ENCODE measurements at places on chromosomes 12 and 14. TPM values are rescaled to one million over a fixed set of nuclear protein-coding genes. Genes with fewer than 3 reads are reported as not detected.

The DLGAP5 gene
- not detected for total RNA-seq

GRCh38 chr14:95500772-95501401 is 15.6 kb downstream of the SYNE3 start:
- ATAC-seq = peak; percentile 38
- H3K27ac ChIP-seq = no peak overlapping the region
- H3K27me3 ChIP-seq = no peaks in the 10 kb centered on the region
- no peaks in the 10 kb centered on the region for H3K36me3 ChIP-seq
- peaks cover 36% of the 10 kb centered on the region for H3K4me1 ChIP-seq

DNA sequence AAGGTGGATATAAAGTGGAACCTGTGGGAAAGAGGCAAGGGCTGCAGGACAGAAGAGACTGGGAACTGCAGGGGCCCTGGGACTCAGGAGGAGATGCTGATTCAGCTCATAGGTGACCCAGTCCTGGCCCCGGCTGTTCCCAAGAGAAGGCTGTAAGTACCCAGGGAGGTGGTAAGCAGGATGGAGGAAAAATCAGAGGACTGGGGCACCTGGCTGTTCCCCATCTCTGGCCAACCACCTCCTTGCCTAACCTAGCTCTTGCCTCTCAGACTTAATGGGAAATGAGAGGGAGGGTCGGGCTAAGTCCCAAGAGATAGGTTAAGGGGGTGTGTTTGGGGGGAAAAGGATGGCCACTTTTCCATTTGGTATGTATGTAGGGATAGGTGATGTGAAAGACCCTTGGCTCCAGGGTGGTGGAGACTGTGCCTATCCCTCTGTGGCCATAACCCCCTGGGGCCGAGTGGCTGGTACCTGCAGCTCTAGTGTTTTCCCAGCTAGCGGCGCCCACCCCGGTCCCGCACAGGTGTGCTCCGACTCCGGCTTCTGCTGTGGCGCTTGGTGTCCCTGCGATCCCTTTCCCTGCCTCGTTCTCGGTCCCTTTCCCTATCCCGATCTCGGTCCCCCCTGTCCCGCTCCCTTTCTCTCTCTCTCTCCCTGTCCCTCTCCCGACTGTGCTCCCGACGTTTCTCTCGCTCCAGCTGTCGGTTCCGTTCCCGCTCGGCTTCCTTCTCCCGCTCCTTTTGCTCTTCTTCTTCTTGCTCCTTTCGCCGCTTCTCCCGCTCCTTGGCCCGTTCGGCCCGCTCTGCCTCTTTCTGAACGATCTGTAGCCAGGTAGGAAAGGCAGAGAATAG is 1.6 kb upstream of the CDH24 start:
- H3K4me3 ChIP-seq = no peak overlapping the region
- no peaks in the 10 kb centered on the region for H3K27me3 ChIP-seq
- H3K4me1 ChIP-seq = peaks cover 41% of the 10 kb centered on the region
- ATAC-seq = no peak

The FANCM gene
- 5.6 TPM for total RNA-seq

The BMAL2 gene
- total RNA-seq = 8.0 TPM

- no peak overlapping the region for H3K4me3 ChIP-seq
- no peak for ATAC-seq
- H3K27me3 ChIP-seq = no peaks in the 10 kb centered on the region
- H3K4me1 ChIP-seq = peaks cover 13% of the 10 kb centered on the region
- no peaks in the 10 kb centered on the region for H3K36me3 ChIP-seq
These were observed 4.8 kb downstream of the RNU4-2 start for GRCh38 chr12:120286768-120287490.

DNA sequence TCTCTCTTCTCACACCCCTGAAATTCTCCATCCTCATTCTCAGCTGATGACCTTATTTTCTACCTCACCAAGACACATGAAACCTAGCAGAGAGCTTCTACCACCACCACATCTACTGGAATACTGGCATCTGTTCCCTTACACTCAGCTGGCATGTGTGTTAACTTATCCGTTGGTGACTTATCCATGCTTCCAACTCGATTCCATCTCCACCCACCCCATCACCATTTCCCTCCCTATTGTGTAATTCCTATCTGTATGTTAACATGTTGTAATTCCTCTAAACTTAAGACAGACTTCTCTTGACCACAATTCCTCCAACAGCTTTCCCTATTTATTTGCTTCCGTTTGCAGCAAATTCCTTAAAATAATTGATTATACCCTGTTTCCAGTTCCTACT is 15.4 kb downstream of the C1S start:
- H3K4me3 ChIP-seq = no peak overlapping the region
- peaks cover 9% of the 10 kb centered on the region for H3K4me1 ChIP-seq
- no peak overlapping the region for H3K27ac ChIP-seq
- no peak for ATAC-seq
- no peaks in the 10 kb centered on the region for H3K27me3 ChIP-seq

The CLEC2A gene
- total RNA-seq = not detected

- no peaks in the 10 kb centered on the region for H3K27me3 ChIP-seq
- peak overlapping the region; percentile 66 for H3K27ac ChIP-seq
- H3K4me3 ChIP-seq = peak overlapping the region; percentile 3
- H3K4me1 ChIP-seq = peaks cover 18% of the 10 kb centered on the region
- H3K36me3 ChIP-seq = no peaks in the 10 kb centered on the region
These were observed 7.6 kb downstream of the VPS37B start for GRCh38 chr12:122888232-122888752.

- H3K4me1 ChIP-seq = no peaks in the 10 kb centered on the region
- H3K4me3 ChIP-seq = no peak overlapping the region
- no peak for ATAC-seq
- H3K27me3 ChIP-seq = peaks cover 27% of the 10 kb centered on the region
- no peaks in the 10 kb centered on the region for H3K36me3 ChIP-seq
These were observed 42.1 kb upstream of the RNASE3 start for GRCh38 chr14:20848955-20849570.

The SCNN1A gene
- 5.2 TPM for total RNA-seq

DNA sequence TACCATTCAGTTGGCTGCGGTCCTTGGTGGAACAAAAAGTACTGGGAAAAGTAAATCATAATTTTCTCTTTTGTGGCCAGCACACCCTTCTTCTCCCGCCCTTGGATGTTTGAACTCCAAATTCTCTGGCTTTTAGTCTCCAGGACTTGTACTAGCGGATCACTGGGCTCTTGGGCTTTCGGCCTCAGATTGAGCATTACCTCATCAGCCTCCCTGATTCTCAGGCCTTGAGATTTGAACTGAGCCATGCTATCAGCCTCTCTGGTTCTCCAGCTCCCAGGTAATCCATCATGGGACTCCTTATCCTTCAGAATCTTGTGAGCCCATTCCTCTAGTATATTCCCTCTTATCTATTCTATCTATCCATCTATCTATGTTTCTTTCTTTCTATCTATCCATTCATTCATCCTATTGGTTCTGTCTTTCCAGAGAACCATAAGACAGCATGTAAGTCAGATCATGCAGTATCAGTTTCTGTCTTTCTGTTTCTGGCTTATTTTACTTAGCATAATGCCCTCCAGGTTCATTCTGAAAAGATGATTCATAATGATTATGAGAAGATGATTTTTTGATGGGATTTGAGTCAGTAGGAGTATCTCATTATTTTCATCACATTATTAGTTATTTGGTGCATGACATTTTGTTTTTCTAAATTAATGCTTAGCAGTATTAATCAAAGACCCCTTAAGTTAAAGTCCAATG is 814.9 kb downstream of the LRFN5 start:
- H3K4me1 ChIP-seq = no peaks in the 10 kb centered on the region
- no peaks in the 10 kb centered on the region for H3K27me3 ChIP-seq
- H3K27ac ChIP-seq = no peak overlapping the region
- ATAC-seq = no peak
- no peak overlapping the region for H3K4me3 ChIP-seq

GRCh38 chr12:109549613-109550270 is 23.6 kb downstream of the MMAB start:
- no peak for ATAC-seq
- H3K4me3 ChIP-seq = no peak overlapping the region
- no peaks in the 10 kb centered on the region for H3K4me1 ChIP-seq
- H3K27me3 ChIP-seq = peaks cover 77% of the 10 kb centered on the region
- H3K36me3 ChIP-seq = no peaks in the 10 kb centered on the region

Data from gastroesophageal sphincter (tissue), 4 donors.